SK-N-DZ (cell line): ENCODE measurements at places on chromosomes 2 and 18.

GRCh38 chr2:236943068-236943467, 142.6 kb upstream of the COPS8 start:
- no peak for DNase-seq

DNA sequence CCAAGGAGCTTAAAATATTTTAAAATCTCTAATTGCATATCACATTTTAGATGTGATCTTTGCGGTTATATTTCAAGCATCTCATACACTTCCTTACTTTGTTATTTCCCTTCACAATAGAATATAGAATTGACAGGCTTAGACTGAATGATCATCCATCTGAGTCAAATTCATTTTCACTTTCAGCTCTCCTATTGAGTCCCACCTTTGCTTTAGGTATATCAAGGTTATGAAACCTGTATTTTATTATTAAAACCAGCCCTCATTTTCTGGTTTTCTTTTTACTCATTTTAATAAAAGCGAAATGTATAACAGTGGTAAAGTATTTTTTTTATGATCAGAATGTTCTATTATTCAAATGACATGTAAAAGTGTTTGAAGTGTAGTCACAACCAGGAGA, 162.9 kb upstream of the KYNU start:
- DNase-seq: no peak

DNA sequence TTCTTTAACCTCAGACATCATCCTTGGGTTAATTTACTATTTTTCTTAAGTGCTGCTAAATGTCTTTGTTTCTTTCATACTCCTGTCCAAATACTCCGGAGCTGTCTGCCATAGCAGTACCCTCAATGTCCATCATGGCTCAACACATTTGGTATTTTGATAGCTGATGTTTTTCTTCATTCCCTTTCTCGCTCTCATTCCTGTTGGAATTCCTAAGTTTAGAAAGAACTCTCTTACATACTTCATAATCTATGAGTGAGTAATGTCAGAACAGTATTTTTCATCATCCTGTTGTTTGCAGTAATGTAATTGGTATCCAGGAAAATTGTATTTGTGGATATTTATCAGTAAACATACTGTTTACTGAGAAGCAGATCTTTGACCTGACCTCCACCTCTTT, 282.9 kb downstream of the PTGR3 start:
- DNase-seq: no peak

DNA sequence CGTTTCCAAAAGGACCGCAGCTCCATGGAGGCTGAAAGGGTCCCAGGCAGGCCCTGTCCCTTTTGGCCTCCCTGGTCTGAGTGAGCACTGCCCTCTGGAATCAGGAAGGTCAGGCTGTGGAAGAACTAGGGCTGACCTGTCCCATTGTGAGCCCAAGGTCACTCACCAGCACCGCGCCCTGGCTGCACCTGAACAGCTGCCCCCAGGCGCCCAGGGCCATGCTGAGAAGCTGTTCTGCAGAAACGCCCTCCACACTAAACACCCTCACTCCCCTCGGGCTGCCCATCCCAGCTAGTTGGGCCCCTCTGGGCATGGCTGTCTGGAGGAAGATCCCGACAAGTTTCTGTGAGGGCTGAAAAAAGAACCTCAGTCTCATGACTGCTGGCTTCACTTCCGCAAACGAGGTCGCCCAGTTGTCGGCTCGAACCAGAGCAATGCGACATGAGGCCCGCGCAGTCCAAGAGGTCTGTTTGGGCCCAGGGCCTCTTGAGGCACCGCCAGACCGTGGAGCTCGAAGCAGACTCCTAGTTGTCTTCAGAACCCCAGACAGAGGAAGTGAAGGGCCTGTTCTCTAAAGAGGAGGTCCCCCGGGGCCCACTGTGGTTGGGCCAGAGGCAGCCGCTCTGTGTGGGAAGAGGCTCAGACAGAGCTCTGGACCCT, 64.4 kb downstream of the INPP5D start:
- no peak for DNase-seq

DNA sequence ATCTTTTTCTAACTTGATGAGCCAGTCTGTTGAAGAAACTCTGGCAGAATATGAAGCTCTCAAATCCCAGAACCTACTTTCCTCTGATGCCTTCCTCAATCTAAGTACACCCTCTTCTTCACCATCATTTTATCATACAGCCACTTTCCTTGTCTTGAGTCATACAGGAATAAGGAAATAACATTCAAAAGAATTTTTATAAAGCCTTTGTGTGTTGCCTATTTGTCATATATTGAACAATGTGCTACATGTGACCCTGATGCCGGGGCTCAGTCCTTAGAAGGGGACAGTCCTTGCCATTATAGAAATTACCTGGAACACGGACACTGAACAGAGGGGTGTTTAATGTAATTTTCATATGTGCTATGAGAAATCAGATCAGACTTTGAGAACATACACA, 27.4 kb downstream of the RAPGEF4 start:
- DNase-seq: no peak

- DNase-seq: no peak
Observed at GRCh38 chr2:195594248-195594647, 62.8 kb upstream of the SLC39A10 start.
